ENCODE measurements at places on chromosomes 3 and 15.

- no peak for DNase-seq
Measured at GRCh38 chr3:26090589-26090988, 300.7 kb downstream of the OXSM start.

- DNase-seq = no peak
Measured at GRCh38 chr3:133840055-133840737, 34.6 kb downstream of the SRPRB start.

- DNase-seq = no peak
Measured at GRCh38 chr3:11532931-11533391, 110.8 kb downstream of the VGLL4 start.

DNA sequence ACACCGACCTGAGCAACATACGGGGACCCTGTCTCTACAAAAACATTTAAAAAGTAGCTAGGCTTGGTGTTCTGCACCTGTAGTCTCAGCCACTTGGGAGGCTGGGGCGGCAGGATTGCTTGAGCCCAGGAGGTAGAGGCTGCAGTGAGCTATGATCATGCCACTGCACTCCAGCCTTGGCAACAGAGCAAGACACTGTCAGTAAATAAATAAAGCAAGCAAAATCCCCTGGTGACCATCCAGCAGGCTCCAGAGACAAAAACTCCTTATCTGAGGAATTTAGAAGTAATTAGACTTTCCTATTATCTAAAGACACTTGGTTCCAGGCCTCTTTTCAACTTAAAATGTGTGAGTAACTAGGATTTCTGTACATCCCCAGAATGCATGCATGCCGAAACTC, 29.5 kb upstream of the ZNF774 start:
- no peak for DNase-seq

DNA sequence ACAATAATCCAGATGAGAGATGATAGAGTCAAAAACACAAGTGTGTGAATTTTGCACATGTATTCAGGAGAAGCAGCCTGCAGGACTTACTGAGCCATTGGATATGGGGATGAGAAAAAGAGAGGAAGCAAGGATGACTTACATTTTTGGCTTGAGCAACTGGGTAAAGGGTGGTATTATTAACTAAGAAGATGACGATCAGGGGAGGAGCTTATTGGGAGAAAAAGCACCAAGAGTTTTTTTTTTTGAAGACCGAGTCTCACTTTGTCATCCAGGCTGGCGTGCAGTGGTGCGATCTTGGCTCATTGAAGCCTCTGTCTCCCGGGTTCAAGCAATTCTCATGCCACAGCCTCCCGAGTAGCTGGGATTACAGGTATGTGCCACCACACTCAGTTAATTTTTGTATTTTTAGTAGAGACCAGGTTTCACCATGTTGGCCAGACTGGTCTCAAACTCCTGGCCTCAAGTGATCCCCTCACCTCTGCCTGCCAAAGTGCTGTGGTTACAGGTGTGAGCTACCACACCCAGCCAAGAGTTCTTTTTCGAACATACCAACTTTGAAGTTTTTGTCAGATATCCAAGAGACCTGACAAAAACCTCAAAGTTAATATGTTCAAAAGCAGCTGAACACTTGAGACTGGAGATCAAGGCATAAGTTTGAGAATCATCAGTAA, 14.8 kb upstream of the SH3BP5 start:
- DNase-seq = peak; percentile 55

- no peak for DNase-seq
Measured at GRCh38 chr3:177438596-177439220, 241.4 kb upstream of the TBL1XR1 start.

Measured in CD8-positive, alpha-beta memory T cell (primary cell).